Stimulated activated CD8-positive, alpha-beta memory T cell treated with anti-CD3 and anti-CD28 coated beads, Interleukin-4, amount 100 ng/mL, for 1 hour (primary cell): ENCODE measurements at places on chromosomes 4 and X.

DNA sequence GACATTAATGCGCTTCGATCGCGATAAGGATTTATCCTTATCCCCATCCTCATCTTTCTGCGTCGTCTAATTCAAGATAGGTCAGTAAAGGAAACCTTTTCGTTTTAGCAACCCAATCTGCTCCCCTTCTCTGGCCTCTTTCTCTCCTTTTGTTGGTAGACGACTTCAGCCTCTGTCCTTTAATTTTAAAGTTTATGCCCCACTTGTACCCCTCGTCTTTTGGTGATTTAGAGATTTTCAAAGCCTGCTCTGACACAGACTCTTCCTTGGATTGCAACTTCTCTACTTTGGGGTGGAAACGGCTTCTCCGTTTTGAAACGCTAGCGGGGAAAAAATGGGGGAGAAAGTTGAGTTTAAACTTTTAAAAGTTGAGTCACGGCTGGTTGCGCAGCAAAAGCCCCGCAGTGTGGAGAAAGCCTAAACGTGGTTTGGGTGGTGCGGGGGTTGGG is 528 bp upstream of the FGF2 start:
- DNase-seq = no peak

- no peak for DNase-seq
Measured at GRCh38 chr4:5133201-5133600, 81.9 kb downstream of the STK32B start.

DNA sequence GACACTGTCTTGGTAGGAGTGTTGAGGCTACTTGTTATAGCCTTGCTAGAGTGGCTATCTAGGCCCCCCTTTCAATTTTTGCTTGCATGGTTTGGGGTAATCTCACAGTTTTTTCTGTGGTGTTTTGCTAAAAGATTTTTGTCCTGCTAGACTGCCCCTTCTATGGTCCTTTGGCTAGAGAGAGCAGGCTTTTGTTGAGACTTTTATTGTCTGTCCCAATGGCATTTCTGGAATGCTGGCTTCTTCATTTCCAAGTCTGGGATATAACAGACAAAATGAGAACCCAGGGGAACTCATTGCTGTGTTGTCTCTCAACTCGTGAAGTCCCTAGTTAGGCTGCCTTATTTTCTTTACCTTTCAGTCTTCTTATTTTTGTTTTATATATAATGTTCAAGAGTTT is 160.2 kb upstream of the ZC4H2 start:
- DNase-seq = no peak

DNA sequence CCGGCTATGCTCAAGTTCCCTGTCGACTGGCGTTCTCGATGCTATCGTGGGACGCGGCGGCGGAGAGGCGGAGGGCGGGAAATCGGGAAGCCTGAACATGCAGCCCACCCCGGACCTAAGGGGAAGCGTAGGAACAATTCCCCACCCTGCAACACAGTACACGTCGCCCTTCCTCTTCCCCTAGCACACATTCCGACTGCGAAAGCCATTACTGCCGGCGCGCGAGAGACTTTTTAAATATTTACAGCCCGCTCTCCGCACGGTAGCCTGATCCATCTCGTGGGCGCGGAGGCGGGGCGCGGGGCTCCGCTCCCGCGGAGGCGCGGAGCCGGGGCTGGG is 48.1 kb upstream of the BCOR start:
- DNase-seq = no peak

DNA sequence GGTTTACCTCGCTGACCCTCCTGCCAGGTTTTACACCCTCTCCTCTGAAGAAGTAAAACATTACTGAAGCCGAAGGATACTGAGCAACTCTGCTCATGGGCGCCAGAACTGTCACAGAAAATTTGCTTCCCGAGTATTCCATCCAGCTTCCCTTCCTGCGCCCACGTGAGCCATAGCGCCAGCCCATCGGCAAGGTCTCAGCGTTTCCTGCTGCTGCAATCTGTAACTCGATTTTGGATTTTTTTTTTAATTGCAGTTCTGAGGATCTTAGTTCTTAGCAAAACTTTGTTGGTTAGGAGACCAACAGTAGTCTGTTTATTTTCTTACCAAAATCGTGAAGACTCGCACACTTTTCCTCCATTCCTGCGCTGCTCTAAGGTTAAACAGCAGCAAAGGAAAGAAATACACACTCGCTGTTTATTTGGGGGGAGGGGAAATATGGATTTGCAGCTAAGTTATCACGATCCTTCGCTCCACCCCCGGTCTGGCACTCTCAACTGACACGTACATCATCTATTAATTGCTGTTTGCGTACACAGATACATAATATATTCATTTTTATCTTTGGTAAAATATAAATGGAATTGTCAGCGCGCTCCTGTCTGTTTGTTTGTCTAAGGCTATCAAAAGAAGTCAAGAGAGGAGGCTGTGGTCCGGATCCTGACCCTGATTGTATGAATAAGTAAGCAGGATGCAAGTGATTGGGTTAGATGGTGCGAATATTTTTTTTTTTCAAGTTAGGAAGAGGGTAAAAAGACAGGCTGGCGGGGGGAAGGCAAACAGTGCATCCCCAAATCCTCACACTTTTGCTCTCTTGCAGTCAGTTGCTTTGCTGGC is at the start of gene TLL1:
Gene TLL1 (plus strand): TSS at position 777 of the 837 bp plus-strand sequence. CDS start 668 bp downstream, outside the sequence.
- no peak for DNase-seq

DNA sequence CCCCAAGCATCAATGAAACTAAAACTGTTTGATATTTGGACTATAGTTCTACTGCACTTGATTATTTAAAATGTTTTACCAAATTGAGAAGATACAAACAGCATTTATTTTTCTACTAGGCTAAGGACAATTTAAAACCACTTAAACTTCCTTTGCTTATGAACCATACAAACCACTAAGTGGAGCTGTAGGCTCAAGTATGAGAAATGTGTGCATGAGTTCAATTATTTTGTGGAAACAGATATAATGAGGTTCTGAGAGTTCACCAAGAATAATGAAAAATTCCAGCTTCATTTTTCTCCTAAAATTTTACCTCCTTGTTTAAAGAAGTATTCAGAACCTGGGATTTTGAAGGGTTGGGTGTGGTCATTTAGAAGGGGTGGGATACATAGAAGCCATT is 63.1 kb downstream of the SERPINA7 start:
- no peak for DNase-seq
